ENCODE measurements at places on chromosomes 11 and 22.

DNA sequence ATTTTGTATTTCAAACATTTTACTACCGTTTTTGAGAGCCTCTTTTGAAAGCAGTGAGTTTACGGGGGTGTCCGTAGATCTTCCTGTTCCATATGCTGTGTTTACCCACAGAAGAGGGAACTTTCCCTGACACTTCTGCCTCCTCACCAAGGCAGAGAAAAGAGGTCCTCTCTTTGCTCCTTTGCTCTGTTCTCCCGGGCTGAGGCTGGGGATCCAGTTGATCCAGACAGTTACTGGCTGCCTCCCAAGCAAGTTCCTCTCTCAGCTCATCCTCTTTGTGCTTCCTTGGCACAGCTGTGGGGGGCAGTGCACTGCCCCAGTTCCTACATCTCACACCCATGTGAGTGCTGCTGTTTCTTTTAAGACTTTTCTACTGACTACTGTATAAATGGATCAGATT, 813.7 kb downstream of the NTM start:
- no peak for DNase-seq

- DNase-seq = no peak
Observed at GRCh38 chr11:64251016-64251752, at the start of gene PLCB3. TSS of gene PLCB3 (plus strand) at chr11:64251530. CDS start at chr11:64251650, 120 bp downstream.

GRCh38 chr11:109818290-109818689, 274.9 kb upstream of the ZC3H12C start:
- DNase-seq = no peak

DNA sequence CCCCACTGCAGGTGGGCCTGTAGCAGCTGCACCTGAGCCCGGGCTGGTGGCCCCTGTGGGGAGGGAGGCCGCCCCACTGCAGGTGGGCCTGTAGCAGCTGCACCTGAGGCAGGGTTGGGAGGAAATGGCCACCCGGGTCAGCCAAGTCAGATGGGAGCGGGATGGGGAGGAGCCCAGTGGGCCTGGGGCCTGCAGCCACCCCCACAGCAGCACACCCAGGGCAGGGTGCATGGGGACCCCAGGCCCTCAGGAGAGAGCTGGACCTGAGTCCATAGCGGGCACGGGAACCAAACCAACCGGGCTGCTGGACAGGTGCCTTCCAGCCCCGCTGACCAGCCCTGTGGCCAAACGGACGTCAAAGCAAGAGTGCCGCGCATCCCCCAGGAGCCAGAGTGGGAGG, 61.7 kb downstream of the BRD1 start:
- DNase-seq = no peak

- DNase-seq = no peak
Observed at GRCh38 chr11:124748481-124749343, 3.3 kb downstream of the VSIG2 start.

- no peak for DNase-seq
Observed at GRCh38 chr11:3189886-3190583, 24.9 kb upstream of the OSBPL5 start.

DNA sequence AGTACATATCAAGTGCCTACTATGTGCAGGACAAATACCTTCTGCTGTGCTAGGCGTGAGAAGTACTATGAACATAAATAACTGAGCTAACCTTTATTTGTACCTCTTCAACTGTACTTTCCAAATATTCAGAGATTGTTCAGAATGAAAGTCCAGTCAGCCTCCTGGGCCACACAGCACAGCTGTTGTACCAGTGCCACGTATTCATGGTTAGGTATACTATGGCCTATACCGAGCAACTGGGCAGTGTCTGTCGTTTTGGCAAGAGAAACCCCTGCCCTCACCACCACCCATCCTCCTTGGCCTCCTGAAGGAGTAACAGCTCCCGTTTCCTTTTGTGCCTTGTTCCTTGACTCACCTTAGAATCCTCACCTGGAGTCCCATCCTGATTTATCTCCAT, 53.0 kb downstream of the RASSF10 start:
- DNase-seq = no peak

DNA sequence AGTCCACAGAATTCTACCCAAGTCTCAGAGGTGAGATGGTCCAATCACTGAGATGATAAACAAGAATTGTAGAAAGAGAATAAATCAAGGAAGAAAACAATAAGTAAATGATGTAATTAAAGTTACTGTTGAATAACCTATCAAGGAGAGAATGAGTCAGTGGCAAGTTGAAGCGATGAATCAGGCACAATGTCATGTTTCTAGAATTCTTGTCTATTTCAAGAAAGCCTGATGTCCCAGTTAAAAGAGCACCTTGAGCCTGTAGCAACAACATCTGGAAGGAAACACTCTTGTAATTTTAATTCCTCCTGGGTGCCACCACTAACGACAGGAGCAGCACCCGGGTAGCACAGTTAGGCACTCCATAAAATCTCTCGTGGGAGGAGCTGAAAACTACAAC, 67.9 kb upstream of the SLC35C1 start:
- DNase-seq = no peak

DNA sequence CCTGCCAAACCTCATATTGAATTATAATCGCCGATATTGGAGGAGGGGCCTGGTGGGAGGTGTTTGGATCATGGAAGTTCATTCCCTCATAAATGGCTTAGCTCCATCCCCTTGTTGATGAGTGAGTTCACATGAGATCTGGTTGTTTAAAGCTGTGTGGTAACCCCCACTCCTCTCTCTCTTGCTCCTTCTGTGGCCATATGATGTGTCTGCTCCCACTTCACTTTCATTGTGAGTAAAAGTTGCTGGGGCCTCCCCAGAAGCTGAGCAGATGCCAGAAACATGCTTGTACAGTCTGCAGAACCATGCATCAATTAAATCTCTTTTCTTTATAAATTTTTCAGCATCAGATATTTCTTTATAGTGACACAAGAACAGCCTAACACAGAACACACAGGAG, 929.0 kb upstream of the FAT3 start:
- no peak for DNase-seq

DNA sequence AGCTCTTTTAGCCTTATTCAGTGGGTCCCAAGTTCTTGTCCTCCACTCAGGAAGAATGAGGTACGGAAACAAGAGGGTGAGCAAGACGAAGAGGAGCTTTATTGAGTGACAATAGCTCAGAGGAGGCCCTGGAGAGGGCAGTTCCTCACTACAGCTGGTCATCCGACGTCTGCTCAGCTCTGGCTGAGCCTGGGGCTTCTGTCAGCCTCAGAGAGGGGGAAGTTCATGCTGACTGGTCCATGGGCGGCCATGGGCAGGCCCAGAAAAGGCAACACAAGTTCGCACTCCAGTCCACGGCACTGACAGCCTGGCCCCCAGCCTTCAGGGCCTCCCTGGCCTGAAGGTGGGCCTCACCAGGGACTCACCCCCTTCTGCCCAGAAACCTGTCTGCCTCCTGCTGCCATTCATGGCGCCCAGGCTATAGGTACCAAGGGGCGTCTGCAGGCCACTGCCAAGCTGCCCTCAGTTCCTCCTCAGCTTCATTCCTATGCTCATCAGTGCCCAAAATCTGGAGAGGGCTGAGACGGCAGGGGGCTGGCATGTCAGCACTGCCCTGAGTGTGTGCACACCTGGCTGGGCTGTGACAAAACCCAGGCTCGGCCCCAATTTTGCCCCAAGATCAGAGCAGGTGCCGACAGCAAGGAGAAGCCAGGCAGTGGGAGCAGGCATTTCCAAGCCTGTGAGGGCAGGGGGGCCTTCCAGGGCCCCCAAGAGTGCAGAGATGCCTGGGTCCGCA, 21.7 kb upstream of the KIAA0930 start:
- DNase-seq = no peak

- DNase-seq = no peak
Observed at GRCh38 chr22:32661737-32662586, 139.5 kb upstream of the TIMP3 start.

- DNase-seq = no peak
Observed at GRCh38 chr11:41398175-41398574, 61.3 kb downstream of the LRRC4C start.

- no peak for DNase-seq
Observed at GRCh38 chr22:22161924-22162851, 82.4 kb upstream of the VPREB1 start.

DNA sequence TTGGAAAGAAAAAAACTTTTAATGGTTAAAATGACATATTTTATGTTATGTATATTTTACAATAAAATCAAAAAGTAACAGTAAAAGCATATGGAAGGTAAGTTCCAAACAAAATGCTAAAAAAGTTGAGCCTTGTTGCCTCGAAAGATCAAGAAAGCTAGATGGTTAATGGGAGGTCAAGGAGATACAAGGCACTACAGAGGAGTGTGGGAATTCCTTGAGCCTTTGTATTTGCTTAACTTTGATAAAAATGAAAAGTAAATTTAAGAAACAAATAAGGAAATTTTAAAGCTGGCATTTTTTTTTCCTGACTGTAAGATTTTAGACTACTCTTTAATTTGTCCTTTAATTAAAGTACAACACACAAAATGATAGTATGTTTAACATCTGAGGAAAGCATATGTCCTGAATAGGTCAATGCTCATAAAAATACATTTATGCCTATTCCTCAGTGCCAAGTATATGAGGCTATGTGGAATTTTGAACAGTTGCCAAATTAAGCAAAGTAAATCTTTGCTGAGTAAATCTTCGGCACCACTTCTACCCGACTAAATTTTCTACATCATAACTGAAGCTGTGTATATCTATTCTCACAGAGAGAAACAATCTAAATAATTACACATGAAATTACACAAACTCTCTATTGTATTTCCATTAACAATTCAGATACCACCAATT, 108.8 kb downstream of the TTC28 start:
- no peak for DNase-seq

GRCh38 chr11:12411806-12412727, 34.7 kb downstream of the PARVA start:
- DNase-seq = peak; percentile 32

DNA sequence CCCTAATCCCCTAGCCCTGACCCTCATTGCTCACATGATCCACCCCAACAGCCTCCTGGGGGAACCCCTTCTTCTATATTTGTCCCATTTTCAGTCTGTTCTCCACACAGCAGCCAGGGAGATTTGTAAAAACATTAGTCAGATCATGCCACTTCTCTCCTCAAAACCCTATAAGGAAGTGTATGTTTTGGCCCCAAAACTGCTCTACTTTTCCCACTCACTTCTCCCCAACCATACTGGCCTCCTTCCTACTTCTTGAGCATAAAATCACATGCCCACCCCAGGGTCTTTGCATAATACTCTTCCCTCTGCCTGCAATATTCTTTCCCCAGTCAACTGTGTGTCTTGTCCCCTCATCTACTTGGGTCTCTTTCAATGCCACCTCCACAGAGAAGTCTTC, 4.7 kb upstream of the SLC22A12 start:
- DNase-seq = no peak

DNA sequence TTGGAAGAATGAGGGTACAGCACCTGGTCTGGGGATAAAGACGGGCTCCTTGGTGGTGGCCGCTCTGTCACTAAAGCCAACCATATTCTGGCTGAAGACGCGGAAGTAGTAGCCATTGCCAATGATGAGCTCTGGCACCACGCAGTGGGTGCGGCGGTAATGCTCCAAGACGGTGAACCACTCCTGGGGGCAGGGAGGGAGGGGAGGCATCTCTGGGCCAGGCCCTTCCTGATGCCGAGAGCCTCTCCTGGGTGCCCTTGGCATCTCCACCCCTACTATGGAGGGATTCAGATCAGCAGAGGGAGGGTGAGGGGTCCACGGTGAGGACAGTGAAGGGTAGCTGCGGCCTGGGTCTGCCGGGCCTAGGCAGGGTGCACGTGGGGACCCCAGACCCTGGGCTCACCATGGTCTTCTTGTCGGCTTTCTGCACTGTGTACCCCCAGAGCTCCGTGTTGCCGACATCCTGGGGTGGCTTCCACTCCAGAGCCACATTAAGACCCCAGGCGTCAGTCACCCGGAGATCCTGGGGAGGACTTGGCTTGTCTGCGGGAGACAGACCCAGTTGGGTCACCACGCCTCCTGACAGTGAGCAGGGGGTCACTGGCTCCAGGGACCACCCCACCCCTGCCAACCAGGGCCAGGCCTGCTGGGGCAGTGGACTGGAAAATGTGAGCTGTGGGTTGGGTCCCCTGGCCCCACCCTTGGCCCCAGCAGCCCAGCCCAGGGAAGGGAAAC, 19.5 kb downstream of the MYBPC3 start:
- DNase-seq = no peak

- DNase-seq = no peak
Observed at GRCh38 chr11:82533628-82534327, 199.9 kb downstream of the FAM181B start.

DNA sequence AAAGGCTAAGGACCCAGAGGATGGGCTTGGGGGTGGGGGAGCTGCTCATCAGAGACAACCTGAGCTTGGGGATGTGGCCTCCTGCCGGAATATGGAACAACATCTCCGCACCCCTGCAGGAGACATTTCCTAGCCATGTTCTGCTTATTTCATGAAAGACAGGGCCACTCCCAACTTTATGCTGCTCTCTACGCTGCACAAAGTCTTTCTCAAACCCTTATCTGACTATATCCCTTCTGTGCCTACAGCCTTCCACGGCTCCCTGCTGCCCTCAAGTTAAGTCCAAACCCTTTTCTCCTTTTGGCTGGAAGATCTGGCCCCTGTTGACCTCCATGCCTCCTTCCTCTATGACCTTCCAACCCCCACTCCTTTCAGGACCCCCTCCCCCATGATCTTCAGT, 562.0 kb downstream of the MN1 start:
- DNase-seq = no peak

GRCh38 chr22:43853328-43853931, 8.9 kb downstream of the SULT4A1 start:
- DNase-seq = no peak

- no peak for DNase-seq
Observed at GRCh38 chr22:12601870-12602779, 2925.9 kb upstream of the OR11H1 start.

DNA sequence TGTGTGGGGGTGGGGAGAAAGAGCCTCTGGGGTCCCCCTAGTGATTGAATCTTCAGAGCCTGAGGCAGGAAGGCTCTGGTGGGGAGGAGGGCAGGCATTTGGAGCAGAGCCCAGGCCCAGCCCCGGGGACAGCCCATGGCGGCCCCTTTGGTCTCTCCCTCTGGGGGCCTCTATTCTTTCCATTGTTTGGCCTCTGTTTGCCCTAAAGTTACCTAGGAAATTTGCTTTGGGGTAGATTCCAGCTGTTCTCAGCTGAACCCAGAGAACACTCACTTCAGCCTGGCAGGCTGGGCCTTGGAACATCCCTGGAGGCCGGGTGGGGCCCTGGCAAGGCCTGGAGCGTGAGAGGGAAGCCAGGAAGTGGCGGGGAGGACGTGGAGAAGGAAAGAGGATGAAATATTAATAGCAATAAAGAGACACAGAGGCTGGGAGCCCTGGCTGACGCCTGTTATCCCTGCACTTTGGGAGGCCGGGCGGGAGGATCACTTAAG, 22.9 kb upstream of the A4GALT start:
- DNase-seq = no peak

DNA sequence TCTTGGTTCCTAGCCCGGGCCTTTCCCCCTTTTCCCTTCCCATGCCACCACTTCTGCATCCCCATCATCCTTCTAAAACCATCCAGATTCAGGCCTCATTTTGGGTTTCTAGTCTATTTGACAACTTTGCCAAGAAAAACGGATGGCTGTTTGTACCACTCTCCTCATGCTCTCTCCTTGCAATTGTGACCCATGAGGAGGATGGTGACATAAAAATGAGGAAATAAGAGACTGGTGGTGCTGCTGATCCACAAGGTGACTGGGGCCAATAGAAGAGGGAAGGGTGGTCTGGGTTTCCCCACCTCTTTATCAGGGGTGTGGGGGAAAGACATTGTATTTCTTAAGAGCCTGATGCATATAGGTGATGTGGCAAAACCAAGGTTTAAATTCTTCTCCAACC, 1.0 kb downstream of the MS4A4A start:
- no peak for DNase-seq

- no peak for DNase-seq
Observed at GRCh38 chr22:39925273-39925672, 24.4 kb downstream of the GRAP2 start.

Data from activated CD4-positive, alpha-beta T cell treated with anti-CD3 and anti-CD28 coated beads, Interleukin-2, Interleukin-4, amounts not matched to agents 100 ng/mL and 50 ng/mL, durations not matched to agents 16 hours and 8 hours (primary cell).